ENCODE measurements at places on chromosomes 3 and 15.
A peak's percentile ranks its signal among the peaks of the same experiment; 100 is the strongest.

GRCh38 chr15:93865586-93865985, 365.8 kb upstream of the MCTP2 start:
- H3K36me3 ChIP-seq = no peaks in the 10 kb centered on the region
- H3K27ac ChIP-seq = no peak overlapping the region
- H3K4me3 ChIP-seq = no peak overlapping the region
- peaks cover 9% of the 10 kb centered on the region for H3K27me3 ChIP-seq
- DNase-seq = no peak

GRCh38 chr3:185340751-185341150, 22.2 kb upstream of the MAP3K13 start:
- H3K4me1 ChIP-seq = peaks cover 7% of the 10 kb centered on the region
- H3K36me3 ChIP-seq = peaks cover 2% of the 10 kb centered on the region
- H3K27ac ChIP-seq = no peak overlapping the region
- no peak for DNase-seq
- H3K4me3 ChIP-seq = no peak overlapping the region
- H3K27me3 ChIP-seq = peaks cover 1% of the 10 kb centered on the region

- no peaks in the 10 kb centered on the region for H3K27me3 ChIP-seq
- no peak overlapping the region for H3K27ac ChIP-seq
- H3K36me3 ChIP-seq = no peaks in the 10 kb centered on the region
- DNase-seq = no peak
- no peak overlapping the region for H3K4me3 ChIP-seq
- H3K4me1 ChIP-seq = peaks cover 51% of the 10 kb centered on the region
Measured at GRCh38 chr3:12983319-12983718, 89.9 kb downstream of the IQSEC1 start.

DNA sequence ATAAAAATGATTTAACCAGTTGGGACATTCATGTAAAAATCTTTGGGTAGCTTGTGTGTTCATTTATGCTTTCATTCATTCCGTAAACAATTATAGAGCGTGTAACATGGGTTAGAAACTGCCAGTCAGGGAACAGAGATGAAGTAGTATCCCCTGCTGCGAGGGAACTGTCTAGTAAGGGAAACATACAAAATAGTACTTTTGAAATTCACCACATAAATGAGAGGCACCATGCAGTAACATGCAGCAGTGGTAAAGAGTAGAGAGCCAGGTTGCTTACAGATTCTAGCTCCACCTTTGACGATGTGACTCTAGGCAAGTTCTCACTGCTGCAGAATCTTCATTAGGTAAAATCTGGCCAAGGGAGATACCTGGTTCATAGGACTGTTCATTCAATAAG, 938 bp downstream of the DZIP3 start:
- peaks cover 5% of the 10 kb centered on the region for H3K36me3 ChIP-seq
- DNase-seq = no peak
- H3K27ac ChIP-seq = peak overlapping the region; percentile 80
- H3K4me1 ChIP-seq = peaks cover 29% of the 10 kb centered on the region

GRCh38 chr15:91422797-91423196, 322.7 kb downstream of the SV2B start:
- H3K27me3 ChIP-seq = no peaks in the 10 kb centered on the region
- H3K4me1 ChIP-seq = peaks cover 50% of the 10 kb centered on the region
- no peak overlapping the region for H3K4me3 ChIP-seq
- DNase-seq = peak; percentile 18

DNA sequence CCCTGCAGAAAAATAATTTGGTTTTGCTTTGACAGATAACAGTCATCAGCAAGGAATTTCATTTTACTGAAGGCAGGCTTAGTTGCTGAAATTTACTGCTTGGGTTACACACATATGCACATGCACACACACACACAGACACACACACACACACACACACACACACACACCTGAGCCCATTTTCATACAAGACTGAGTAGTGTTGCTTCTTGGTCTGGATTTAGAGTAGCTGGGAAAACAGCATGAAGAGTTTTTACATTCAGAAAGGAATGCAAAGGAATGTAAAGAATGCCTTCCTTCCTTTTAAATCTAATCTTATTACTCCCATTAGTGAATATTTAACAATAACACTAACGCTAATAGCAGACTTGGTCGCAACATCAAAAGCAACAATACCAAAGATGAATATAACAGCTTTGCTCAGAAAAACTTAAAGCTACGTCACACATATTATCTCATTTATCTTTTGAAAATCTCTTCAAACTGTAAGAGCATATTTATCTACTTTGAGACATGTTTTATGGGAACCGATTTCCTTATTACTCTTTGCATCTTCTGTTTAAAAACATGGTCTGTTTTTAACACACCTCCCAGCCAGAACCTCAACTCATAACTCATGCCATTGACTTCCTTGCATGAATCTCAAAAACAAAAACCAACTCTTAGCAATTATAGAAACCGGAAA, 32.5 kb downstream of the RFTN1 start:
- peak overlapping the region; percentile 1 for H3K4me3 ChIP-seq
- H3K4me1 ChIP-seq = peaks cover 81% of the 10 kb centered on the region
- H3K27ac ChIP-seq = peak overlapping the region; percentile 66
- no peak for DNase-seq
- no peaks in the 10 kb centered on the region for H3K27me3 ChIP-seq

- no peak overlapping the region for H3K27ac ChIP-seq
- H3K36me3 ChIP-seq = no peaks in the 10 kb centered on the region
- peaks cover 6% of the 10 kb centered on the region for H3K27me3 ChIP-seq
- no peaks in the 10 kb centered on the region for H3K4me1 ChIP-seq
Measured at GRCh38 chr15:61393949-61394348, 164.8 kb upstream of the RORA start.

- no peaks in the 10 kb centered on the region for H3K4me1 ChIP-seq
- H3K4me3 ChIP-seq = no peak overlapping the region
- H3K36me3 ChIP-seq = no peaks in the 10 kb centered on the region
- H3K27me3 ChIP-seq = no peaks in the 10 kb centered on the region
- no peak overlapping the region for H3K27ac ChIP-seq
Measured at GRCh38 chr3:22981861-22982260, 221.3 kb upstream of the UBE2E2 start.

DNA sequence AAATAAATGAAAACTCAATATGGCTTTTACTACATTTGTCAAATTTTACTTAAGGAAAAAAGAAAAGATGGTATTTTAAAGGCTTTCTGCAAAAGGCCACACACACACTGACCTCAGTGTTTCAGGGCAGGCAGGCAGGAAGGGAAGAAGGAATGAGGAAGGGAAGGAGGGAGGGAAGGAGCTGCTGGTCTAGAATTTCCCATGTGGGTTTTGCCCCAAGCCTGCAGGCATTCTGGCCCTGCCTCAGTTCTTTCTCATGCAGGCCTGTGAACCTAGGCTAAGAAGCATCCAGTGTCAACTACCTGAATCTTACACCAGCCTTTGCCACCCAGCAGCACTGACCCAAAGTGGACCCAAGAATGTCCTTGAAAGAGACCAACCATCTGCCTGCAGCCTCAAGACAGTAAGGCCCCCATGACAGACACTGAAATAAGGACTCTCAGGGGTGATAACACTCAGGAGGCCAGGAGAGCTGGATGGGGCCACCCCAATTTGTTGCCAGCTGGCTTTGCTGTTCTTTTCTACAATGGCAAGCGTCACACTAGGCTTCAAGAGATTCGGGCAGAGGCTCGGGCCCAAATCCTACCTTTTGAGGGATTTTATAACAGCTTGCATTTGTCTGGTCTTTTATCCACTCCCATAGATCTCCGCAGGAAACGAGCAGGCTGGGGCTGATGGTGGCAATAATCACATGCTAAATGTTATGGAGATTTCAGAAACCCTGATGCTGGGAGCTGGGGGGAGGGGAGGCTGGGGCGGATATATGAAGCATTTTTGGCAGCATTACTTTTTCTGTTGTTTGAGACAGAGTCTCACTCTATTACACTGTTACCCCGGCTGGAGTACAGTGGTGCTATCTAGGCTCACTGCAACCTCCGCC, 51.4 kb downstream of the XXYLT1 start:
- H3K27me3 ChIP-seq = no peaks in the 10 kb centered on the region
- no peaks in the 10 kb centered on the region for H3K4me1 ChIP-seq
- H3K4me3 ChIP-seq = no peak overlapping the region
- no peak overlapping the region for H3K27ac ChIP-seq
- DNase-seq = no peak

DNA sequence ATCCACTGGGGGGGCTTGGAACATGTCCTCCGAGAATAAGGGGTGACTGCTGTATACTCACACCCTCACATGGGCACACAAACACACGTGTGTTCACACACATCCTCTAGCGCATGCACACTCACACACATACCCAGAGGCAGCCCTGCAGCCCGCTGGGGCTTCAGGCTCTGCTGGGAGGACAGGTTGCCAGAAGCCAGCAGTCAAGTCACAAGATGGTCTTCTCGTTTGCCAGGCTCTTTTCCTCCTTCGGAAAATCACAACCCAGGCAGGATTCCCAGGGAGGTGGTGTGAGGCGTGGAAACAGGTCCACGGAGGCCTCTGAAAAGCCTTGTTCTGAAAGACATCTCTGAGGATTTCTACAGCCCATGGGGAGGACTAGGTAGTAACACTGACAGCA, 26.8 kb downstream of the MEGF11 start:
- no peaks in the 10 kb centered on the region for H3K27me3 ChIP-seq
- DNase-seq = no peak
- H3K27ac ChIP-seq = no peak overlapping the region
- no peak overlapping the region for H3K4me3 ChIP-seq
- no peaks in the 10 kb centered on the region for H3K4me1 ChIP-seq

DNA sequence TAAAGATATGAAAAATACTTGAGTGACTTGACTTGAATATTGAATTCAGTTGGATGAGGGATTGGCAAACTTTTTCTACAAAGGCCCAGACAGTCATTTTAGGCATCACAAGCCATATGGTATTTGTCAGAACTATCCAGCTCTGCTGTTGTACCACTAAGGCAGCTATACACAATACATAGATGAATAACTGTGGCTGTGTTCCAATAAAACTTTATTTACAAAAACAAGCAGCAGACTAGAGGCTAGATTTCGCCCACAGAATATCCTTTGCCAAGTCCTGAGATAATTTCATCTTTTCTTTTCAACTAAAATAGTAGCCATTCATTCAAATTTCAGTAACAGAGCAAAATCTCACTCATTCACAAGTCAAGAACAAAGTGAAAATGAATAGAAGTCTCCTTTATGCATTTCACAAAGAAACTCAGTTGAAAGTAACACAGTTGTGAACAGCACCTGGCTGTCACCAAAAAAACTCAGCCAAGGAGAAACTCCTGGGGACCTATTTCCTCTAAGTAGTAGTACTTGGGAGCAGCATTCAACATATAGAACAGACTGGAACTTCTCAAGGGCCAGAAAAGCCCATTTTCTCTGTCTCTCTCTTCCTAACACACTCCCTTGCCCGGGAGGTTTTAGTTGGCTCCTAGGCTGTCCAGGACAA, 56.3 kb downstream of the OSBPL10 start:
- no peaks in the 10 kb centered on the region for H3K27me3 ChIP-seq
- H3K36me3 ChIP-seq = peaks cover 7% of the 10 kb centered on the region
- H3K4me3 ChIP-seq = no peak overlapping the region
- no peak overlapping the region for H3K27ac ChIP-seq
- no peak for DNase-seq
- H3K4me1 ChIP-seq = peaks cover 23% of the 10 kb centered on the region

DNA sequence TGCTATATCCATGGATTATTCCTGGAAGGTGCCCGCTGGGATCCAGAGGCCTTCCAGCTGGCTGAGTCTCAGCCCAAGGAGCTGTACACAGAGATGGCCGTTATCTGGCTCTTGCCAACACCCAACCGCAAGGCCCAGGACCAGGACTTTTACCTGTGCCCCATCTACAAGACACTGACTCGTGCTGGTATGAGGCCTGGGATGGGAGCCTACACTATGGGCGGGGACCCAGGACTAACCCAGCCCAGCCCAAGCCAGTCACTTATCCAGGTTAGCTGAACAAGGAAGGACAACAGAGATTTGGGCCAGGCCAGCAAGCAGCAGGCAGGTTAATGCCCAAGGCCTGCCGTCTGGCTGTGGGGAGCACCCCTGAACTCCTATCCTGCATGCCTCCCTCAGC, 45.3 kb downstream of the SEMA3G start:
- no peak overlapping the region for H3K27ac ChIP-seq
- no peak for DNase-seq
- H3K4me3 ChIP-seq = no peak overlapping the region
- H3K4me1 ChIP-seq = no peaks in the 10 kb centered on the region

DNA sequence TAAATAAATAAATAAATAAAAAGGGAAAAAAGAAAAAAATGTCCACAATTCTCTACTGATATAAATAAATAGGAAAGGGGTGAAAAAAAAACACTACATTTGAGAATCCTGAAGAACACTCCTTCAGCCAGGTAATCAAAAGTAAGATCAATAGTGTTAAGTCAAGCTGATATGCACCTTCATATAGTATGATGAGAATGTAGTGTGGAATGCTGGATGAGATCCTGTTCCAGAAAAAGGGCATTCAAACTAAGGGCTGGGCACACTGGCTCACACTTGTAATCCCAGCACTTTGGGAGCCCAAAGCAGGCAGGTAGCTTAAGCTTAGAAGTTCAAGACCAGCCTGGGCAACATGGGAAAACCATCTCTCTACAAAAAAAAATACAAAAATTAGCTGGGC, 5.1 kb upstream of the VPS18 start:
- no peak overlapping the region for H3K4me3 ChIP-seq
- DNase-seq = no peak
- H3K27me3 ChIP-seq = no peaks in the 10 kb centered on the region
- H3K4me1 ChIP-seq = peaks cover 23% of the 10 kb centered on the region

GRCh38 chr3:143081844-143082778, 37.5 kb upstream of the CHST2 start:
- H3K27ac ChIP-seq = peak overlapping the region; percentile 87
- peaks cover 32% of the 10 kb centered on the region for H3K4me1 ChIP-seq
- H3K36me3 ChIP-seq = no peaks in the 10 kb centered on the region

GRCh38 chr3:36443028-36443686, 62.9 kb downstream of the STAC start:
- no peak overlapping the region for H3K4me3 ChIP-seq
- H3K27ac ChIP-seq = peak overlapping the region; percentile 39
- H3K4me1 ChIP-seq = no peaks in the 10 kb centered on the region
- no peaks in the 10 kb centered on the region for H3K27me3 ChIP-seq

DNA sequence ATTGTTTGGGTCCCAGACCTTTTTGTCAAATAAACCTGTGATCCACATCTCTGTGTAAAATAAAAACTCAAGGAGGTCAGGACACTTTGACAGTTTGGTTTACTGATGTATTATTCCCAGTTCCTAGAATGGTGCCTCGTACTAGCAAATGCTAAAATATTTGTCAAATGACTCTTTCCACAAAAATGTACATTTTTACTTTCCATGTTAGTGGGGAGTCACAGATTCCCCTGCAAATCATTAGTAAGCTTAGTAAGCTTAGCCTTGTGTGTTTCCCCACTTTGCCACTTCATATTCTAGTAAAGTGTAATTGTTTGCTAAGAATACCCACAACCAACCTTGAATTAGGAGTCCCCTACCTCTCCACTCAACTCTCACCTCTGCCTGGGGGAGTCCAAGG, 2.4 kb upstream of the MAGI1 start:
- no peak overlapping the region for H3K4me3 ChIP-seq
- peaks cover 19% of the 10 kb centered on the region for H3K4me1 ChIP-seq
- no peaks in the 10 kb centered on the region for H3K36me3 ChIP-seq

- H3K4me1 ChIP-seq = peaks cover 5% of the 10 kb centered on the region
- DNase-seq = no peak
- no peak overlapping the region for H3K4me3 ChIP-seq
- peaks cover 9% of the 10 kb centered on the region for H3K36me3 ChIP-seq
- peaks cover 13% of the 10 kb centered on the region for H3K27me3 ChIP-seq
Measured at GRCh38 chr15:79778378-79778990, 118.3 kb downstream of the MTHFS start.

Data from activated CD4-positive, alpha-beta memory T cell treated with anti-CD3 and anti-CD28 coated beads for 36 hours (primary cell).